HCT116 (cell line): ENCODE measurements at places on chromosomes 6 and 20.
A peak's percentile ranks its signal among the peaks of the same experiment; 100 is the strongest.

GRCh38 chr20:61940491-61940890 lies 125.2 kb downstream of the TAF4 start:
- DNase-seq, result no peak

DNA sequence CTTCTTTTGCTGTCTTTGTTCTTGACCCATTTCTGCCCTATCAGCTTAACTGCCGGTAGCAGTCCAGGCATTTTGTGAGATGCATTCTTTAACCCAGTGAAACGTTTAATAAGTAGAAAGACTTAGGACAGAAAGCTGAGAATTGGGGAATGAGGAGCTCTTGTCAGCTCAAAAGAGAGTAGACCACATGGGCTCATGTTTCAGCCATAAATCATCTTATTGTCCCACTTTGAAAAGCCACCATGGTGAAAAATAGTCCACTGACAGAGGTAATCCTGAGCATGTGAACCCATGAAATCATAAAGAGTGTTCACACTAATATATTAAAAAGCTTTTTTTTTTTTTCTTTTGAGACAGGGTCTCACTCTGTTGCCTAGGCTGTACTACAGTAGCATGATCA lies 16.3 kb downstream of the ORC3 start:
- no peak for DNase-seq

DNA sequence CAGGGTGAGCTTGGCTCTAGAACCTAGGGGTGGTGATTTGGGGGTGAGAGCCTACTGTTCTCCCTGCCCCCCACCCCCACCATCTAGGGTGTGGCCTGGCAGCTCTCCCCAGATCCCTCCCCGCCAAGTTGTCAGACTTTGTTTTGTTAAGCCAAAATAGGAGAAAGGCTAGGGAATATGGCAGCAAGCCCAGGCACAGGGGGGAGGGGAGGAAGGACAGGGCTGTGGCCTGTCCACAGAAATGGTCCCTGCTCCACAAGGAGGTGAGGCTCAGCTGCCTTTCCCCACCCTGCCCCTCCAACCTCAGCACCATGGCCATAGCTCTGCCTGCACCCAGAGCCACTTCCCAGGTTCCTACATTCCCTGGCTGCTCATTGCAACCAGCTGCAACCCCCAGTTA lies 17.2 kb downstream of the SCUBE3 start:
- DNase-seq, result no peak

- DNase-seq, result no peak
Measured at GRCh38 chr6:79821859-79822258, 125.5 kb downstream of the ELOVL4 start.

DNA sequence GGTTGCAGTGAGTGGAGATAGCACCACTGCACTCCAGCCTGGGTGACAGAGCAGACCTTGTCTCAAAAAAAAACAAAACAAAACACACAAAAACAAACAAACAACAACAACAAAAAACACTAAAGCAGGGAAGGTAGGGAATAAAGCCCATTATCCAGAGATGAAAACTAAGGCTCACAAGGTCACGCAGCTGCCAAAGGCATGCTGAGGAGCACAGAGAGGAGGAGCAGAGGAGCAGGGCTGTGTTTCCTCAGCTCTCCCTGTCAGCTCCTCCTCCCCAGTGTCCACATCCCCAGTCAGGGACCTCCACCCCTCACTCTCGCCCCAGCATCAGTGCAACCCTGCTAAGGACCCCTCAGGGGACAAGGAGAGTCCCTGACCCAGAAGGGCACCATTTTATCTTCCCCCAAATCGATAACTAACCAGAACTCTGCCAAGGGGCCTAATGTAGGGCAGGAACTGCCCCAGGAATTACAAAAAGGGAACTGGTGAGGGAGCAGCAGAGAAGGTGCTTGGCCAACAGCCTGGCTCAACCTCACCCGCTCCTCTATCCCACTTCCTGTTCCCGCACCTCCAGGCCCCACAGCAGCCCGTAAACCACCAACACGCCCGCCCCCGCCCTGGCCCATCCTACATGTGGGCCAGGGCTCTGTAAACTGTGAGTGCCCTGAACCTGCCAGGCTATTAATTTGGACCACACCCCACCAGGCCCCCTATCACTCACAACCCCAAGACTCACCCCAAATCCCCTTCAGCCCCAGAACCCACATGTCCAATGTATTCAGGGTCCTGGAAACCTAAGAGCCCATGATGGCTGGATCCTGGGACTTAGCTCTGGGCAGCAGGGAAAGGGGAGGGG lies 9.0 kb downstream of the TEAD3 start:
- DNase-seq, result no peak

DNA sequence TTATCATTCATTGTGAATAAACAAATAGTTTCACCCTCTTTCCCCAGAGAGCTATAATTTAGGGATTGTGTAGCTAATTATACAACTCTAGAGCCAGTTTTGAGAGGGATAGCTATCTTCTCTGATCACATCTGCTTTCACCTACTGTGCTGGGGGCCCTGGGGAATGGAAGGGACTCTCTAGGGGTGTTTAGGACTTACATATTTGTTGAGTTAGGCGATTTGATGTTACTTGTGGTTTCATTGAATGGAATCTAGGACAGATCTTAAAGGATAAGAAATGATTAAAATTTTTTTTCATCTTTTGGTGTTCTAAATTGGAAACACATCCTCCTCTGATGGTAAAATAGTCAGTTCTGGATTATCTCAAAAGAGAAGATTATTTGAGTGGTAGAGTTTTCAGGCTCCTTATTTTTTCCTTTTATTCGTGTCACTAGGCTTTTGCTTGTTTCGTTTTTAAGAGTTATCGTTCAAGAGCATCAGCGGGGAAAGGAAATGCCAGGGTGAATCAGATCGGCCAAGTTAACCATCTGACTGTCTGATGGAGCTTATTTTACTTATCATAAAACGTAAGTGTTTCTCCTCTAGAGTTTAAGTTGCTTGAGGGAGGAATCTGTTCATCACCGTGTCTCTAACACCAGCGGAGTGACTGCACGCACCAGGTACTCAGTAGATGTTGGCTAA lies 236.7 kb downstream of the FARS2 start:
- DNase-seq, result no peak

DNA sequence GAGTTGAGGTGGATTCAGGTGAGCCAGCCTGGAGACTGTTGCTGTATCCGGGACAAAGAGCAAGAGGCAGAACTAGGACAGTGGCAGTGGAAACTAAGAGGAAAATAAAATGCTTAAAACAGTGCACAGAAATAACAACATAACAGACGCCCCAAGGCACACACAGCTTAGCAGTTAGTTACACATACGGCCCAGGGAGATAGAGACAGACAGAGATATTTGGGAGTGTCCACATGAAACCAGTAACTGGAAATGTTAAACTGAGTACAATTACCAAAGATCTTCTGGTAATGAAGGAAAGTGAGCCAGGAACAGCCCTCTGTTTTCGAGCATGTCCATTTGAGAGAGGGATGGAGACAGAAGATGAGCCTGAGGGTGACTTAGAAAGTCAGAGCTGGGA lies 237.5 kb upstream of the QKI start:
- no peak for DNase-seq

GRCh38 chr6:100913400-100914276 lies 32.5 kb upstream of the ASCC3 start:
- no peak for DNase-seq

- no peak for DNase-seq
Measured at GRCh38 chr20:62252342-62252966, 14.1 kb downstream of the OSBPL2 start.

GRCh38 chr20:63035603-63036185 lies 28.9 kb upstream of the BHLHE23 start:
- DNase-seq, result no peak

DNA sequence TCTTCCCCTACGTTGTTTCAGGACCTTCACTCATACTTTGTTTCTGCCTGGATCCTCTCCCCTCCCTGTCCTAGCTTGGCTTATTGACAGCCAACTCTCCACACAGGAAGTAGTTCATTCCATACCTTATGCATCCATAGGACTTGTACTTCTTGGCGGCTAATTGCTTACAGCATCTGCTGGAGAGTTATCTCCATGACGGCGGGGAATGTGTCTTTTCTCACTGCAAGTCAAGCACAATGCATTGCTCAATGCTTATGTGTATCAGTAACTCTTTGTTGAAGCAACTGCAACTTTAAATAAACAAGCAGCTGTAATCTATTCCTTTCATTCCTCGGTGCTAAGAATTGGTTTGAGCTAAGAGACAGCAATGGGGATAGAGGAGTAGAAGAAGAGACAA lies 551.3 kb upstream of the EPHA7 start:
- DNase-seq, result no peak

DNA sequence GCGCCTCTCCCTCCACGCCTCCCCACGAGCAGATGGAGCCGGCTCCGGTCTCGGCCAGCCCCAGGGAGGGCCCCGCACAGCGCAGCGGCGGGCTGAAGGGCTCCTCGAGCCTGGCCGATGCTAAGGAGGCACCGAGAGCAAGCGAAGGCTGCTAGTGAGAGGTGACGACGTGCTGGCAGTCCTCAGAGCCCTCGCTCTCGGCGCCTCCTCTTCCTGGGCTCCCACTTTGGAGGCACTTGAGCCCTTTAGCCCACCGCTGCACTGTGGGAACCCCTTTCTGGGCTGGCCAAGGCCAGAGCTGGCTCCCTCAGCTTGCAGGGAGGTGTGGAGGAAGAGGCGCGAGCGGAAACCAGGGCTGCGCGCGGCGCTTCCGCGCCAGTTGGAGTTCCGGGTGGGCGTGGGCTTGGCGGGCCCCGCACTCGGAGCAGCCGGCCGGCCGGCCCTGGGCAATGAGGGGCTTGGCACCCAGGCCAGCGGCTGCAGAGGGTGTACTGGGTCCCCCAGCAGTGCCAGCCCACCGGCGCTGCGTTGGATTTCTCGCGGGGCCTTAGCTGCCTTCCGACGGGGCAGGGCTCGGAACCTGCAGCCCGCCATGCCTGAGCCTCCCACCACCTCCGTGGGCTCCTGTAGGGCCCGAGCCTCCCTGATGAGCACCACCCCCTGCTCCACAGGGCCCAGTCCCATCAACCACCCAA lies 2.5 kb upstream of the TMEM14C start:
- no peak for DNase-seq

- DNase-seq, result no peak
Measured at GRCh38 chr6:9085054-9085708, 649.8 kb upstream of the SLC35B3 start.

GRCh38 chr6:5004373-5005037 lies 668 bp upstream of the RPP40 start:
- DNase-seq, result no peak

DNA sequence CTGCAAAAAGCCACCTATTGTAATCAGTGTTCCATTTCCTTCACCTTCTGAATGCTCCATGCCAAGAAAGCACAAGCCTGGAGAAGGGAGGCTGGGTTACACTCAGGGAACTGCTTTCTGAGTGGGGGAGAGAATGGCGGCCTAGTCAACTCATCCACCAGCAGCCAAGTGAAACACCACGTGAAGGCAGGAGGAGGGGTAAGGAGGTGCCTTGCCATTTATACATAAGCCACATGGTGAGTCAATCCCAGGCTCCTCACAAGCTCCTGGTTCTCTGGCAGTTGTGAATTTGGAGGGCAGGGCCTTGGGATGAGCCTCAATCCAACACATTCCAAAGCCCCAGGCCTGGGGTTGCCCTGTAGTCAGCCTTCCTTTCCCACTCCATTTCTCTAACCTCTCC lies 149.4 kb downstream of the CD24 start:
- DNase-seq, result no peak

DNA sequence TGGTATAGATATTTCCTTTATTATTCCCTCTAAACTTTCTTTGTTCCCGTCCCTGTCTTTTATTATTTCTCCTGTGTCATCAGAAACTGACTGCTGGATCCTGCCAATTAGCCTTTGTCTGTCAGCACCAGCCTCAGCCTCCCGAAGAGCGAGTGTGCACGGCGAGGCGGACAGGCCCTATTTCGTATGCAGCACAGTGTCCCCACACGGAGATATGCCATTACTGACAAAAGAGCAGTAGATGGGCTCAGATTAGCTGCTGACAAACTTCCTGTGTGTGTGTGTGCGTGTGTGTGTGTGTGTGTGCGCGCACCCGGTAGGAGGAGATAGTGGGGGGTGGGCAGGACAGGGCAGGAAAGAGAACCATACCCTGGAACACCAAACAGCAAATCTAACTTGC lies 99.5 kb upstream of the ZFP64 start:
- DNase-seq, result no peak

DNA sequence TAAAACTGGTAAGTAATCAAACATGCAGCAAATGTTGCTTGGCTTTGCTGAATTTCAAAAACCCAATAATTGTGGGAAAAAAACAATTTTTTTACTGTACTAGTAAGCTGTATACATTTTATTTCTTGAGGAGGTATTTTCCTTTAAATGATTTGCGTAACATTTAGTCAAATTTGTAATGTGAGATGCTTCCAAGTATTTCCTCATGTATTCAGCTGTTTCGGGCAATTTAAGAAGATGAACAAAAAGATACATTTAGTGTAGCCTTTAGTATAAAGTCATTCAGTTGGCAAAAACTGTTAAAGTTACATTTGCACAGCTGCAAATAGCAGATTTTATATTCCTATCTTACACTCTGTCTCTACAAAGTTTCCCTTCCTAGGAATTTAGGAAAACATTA lies 186.1 kb upstream of the SCGN start:
- DNase-seq, result no peak

GRCh38 chr6:12884983-12885382 lies 168.4 kb downstream of the PHACTR1 start:
- DNase-seq, result no peak

- DNase-seq, result peak; percentile 19
Measured at GRCh38 chr20:12925210-12925755, 83.5 kb upstream of the SPTLC3 start.

DNA sequence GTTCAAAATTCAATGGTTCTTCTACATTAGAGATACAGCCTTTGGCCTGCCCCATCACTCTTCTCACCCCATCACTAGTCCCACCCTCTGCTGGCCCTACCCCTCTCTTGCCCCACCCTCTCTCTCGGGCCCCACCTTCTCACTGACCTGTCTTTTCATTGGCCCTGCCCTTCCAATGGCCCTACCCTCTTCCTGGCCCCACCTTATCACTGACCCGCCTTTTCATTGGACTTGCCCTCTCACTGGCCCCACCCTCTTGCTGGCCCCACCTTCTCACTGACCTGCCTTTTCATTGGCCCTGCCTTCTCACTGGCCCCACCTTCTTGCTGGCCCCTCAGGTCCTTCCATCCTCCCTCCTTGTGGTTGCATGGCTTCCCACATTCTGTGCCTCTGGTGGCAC lies 107.2 kb upstream of the PLEKHG1 start:
- DNase-seq, result peak; percentile 51

- no peak for DNase-seq
Measured at GRCh38 chr20:58547623-58548475, 32.6 kb upstream of the APCDD1L start.

- no peak for DNase-seq
Measured at GRCh38 chr6:156557251-156557910, 219.8 kb upstream of the ARID1B start.

DNA sequence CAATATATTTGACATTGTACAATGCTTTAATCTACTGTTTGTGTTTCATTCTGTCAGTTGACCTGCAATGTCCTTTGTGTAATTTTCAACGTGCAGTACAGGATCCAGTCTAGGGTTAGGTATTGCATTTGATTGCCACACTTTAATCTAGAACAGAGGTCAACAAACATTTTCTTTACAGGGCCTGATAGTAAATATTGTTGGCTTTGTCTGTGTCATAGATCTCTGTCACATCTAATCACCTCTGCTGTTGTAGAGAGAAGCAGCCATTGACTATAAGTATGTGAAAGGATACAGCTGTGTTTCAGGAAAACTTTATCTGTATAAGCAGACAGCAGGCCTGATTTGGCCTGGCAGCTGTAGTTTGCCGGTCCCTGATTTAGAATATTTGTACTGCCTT lies 39.3 kb downstream of the ATRN start:
- DNase-seq, result no peak

GRCh38 chr20:58303547-58303946 lies 6.0 kb upstream of the RAB22A start:
- no peak for DNase-seq

- DNase-seq, result no peak
Measured at GRCh38 chr6:49839957-49840356, 26.4 kb downstream of the CRISP1 start.

GRCh38 chr6:134634966-134635365 lies 314.9 kb downstream of the ALDH8A1 start:
- DNase-seq, result no peak
